ENCODE measurements at places on chromosomes 11 and 22.

- no peak for DNase-seq
Measured at GRCh38 chr11:29985248-29985647, 31.6 kb downstream of the KCNA4 start.

- DNase-seq = no peak
Measured at GRCh38 chr11:28448186-28448585, 340.0 kb downstream of the METTL15 start.

DNA sequence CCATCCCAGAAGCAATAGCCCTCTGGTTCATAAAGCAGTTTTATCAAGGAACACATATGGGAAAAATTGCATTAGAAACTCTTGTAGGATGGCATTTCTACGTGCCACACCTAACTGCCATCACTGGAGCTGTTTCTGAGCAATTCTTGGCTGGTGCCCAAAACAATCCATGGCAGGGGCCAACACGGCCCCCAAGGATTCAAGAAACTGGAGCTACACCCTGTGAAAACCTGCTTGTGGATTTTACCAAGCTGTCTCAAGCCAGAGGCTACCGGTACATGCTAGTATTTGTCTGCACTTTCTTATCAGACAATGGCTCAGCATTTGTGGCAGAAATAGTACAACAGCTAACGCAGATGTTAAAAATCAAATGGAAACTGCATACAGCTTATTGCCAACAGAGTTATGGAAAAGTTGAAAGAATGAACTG, 42.4 kb upstream of the GLYAT start:
- DNase-seq = no peak

DNA sequence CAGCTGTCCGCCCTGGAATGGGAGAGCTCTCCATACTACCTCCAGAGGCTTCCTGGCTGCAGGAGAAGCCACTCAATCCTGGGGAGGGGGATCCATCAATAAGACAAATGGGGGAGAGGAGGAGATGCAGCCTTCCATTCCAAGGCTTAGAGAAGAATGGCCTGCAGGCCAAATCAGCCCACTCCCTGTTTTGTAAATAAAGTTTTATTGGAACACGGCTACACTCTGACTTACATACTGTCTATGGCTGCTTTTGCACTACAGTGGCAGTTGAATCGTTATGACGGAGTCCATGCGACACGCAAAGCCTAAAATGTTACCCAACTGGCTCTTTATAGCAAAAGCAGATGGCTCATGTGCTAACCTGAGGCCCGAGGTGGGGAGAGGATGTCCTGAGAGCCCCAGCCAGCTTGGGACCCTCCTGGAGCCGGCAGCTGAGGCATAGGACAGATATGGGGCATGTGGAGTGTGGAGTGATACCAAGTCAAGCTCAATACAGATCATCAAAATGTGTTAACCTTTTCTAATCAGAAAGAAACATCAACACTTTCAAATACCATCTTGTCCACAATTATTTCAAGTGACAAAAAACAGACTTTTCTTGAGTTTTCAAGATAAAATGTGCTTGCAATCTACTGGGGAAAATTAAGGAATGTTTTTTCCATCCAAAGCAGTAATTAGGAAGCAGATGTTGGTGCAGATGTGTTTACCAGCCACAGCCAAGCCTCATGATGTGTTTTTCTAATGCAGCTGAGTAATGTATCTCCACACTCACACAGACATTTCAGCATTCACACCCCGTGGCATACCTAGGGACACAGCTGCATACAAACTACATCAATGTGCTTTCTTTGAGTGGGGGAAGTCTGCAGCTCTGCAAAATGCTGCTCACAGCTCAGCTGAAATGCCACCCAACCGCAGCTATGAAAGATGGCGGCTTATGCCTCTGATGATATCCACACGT, 181.6 kb downstream of the SHANK2 start:
- no peak for DNase-seq

DNA sequence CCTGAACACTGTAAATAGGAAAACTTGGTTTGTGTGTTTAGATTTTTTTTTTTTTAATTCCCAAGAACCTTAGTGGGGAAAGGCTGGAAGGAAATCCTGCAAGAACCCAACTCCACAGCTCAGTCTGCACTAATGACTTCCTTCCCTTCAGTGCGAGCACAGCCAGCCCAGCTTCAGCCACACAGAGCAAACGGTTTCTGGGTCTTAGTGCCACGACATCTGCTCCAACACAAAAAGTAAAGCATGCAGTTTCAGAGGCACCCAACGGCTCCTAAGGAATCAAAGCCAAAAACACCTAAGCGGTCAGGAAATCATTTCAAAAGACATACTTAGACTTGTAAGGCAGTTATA, 236.1 kb downstream of the TTC28 start:
- DNase-seq = no peak

- no peak for DNase-seq
Measured at GRCh38 chr22:30290342-30291057, 1.2 kb upstream of the CASTOR1 start.

GRCh38 chr11:10488934-10489691, 34.0 kb downstream of the AMPD3 start:
- DNase-seq = no peak
